Retinal pigment epithelial cell (primary cell): ENCODE measurements at places on chromosomes 7 and 10.

DNA sequence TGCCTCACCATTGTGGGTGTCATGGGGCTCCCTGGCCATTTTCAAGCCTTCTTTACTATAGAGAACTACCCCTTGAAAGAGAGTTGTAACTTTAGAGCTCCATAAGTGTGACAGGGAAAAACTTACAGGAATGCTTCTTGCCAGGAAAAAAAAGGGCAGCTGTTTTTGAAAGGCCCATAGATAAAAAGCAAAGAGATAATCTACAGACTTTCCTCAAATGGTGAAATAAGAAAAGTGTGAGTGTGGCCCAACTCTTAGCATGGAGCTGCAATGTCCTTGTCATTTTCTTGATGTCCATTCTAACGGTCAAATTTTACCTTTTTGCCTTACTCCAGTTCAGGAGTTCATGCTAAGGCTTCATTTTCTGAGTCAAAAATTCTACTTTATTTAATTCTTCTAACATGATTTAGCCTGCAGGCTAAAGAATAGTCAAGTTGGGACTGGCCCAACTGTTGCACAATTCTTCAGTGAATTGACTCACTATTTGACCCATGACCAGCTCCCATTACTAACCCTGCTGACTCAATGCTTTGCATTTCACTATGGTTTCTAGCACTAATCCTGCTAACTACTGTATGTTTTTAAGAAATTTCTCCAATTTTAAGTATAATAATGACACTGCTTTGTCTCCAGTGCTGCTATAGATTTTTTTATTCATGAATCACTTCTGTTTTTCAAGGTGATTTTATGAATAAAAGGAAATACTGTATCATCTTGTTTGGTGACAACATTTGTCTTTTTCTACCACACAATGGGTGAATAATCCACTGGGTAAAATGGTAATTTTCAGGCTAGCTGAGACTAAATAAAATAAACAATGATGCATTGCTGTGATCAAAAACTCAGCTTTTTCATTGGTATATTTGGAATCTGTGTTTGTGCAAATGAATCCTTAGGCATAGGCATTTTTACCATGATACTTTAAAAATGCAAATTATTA lies 41.4 kb upstream of the SGCE start:
- DNase-seq = peak; percentile 94

DNA sequence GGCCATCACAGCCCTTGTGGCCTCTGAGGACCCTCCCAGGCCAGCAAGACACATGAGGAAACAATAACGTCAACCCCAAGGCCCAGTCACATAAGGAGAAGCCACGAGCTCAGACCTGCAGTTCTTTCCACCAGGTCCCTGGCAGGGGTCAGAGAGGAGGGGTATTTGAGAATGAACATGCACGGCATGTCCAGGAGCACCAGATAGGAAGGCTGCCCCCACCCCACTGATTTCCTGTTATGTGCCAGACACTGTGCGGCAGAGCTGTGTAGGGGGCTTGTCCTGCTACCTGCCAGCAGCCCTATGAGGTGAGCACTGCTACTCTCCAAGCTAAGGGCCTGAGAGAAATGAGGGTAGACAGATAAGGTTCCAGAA lies 40.7 kb upstream of the ZMIZ1 start:
- no peak for DNase-seq

- no peak for DNase-seq
Measured at GRCh38 chr10:17872191-17873091, 63.3 kb downstream of the MRC1 start.

DNA sequence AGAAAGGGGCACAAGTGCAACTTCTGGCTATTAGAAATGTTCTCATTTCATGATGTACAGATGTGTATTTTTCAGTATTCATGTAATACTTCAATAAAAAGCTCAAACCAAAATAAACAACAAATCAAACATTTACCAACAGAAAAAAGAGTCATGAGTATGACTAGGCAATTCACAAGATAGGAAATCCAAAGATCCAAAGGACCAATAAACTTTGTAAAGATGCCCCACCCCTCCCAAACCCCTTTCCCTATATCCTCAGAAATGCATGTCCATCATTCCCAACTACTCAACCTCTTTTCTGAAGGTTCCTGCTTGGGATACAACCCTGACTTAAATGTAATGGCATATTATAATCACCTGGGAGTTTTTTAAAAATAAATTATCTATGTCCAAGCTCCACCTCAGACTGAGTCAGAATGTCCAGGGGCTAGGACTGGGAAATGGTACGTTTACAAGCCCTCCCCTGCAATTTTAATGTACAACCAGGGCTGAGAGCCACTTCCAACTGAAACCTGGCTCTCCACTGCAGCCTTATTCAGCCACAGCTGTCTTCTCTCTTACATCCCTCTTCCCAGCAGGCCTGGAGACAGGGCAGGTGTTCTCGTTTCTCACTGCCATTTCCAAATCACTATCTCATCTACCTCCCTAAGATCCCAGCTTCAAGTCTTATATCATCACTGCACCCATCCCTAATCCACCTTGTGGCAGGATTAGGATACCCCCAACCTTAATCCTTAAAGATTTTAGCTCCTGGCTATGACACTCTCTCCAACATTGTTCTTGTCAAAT lies 36.5 kb downstream of the COA1 start:
- no peak for DNase-seq

DNA sequence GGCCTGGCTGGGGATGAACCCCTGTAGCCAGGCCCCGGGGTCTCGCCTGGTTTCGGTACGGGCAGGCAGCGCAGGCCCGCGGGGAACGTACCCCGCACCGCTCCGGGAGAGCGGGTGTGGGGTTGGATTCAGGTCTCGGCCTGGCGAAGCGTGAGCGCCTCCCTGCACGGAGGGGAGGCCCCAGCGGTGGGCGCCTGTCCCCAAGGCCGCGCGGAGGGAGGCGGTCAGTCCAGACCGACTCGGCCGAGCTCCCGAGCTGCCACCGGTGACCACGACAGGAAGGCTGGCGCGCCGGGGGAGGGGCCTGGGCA lies 378 bp upstream of the INPP5F start:
- DNase-seq = no peak

GRCh38 chr10:30494558-30494957 lies 60.6 kb downstream of the MAP3K8 start:
- no peak for DNase-seq

DNA sequence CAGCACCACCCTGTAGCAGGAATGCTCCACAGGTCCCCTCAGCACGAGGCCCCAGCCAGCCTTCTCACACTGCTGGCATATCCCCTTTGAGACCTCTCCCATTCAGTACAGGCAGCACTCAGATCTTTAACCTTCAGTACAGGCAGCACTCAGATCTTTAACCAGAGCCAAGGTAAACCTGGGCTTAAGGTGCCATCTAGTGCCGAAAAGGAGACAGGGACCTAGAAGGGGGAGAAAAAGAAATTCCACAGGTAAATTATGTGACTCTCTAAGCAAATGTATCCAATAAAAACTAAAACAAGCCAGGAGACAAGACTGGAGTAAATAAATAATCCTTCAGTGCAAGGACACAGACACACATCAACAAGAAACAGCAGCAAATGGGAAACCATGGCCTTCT lies 358.6 kb downstream of the PTPRN2 start:
- no peak for DNase-seq

- DNase-seq = no peak
Measured at GRCh38 chr7:75662579-75663301, 76.0 kb downstream of the HIP1 start.

DNA sequence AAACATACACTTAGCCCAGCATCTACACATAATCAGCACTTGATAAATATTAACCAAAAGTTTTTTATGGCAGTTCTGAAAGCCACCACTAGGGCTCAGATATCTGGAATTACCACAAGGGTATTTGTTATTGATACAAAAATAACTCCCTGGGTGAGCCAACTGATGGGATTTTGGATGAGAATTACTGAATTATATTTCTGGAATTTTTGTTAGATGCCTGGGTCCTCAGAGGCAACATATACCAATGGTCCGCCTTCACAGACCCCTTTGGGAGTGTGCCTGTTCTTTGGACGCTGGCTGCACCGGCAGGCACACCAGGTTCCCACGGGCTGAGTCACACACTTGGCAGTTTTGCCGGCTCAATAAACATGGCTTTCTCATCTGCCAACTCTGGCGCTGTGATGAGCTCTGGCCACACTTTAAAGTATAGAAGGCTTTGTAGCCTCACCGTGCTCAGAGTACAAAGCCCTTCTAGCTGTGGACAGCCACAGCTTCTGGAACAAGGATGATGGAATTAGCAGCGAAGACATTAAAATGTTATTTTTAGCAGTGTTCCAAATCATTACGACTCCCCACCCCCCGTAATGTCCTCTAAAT lies 24.5 kb upstream of the EEPD1 start:
- DNase-seq = peak; percentile 83

- no peak for DNase-seq
Measured at GRCh38 chr7:5533821-5534367, 110.3 kb upstream of the TNRC18 start.

GRCh38 chr10:126583552-126584200 lies 86.8 kb downstream of the C10orf90 start:
- DNase-seq = no peak

DNA sequence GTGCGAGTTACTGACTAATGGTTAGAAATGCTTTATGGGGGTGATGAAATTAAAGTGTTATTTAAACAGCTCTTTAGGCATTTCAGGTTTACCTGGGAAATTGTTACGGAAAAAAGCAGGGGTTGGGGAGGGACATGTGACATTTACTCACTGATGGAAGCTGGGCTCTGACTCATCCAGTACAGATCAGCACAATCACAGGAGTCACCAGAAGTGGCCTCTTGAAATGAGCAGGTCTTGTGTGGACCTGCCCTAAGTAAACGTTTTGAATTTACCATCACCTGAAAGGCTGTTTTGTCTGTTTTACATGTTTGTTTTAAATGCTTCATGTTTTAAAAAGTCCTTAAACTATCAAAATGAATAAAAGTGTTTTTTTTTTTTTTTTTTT lies 2.3 kb downstream of the GLRX3 start:
- peak; percentile 57 for DNase-seq

GRCh38 chr7:27967639-27968038 lies 213.0 kb downstream of the JAZF1 start:
- DNase-seq = no peak

DNA sequence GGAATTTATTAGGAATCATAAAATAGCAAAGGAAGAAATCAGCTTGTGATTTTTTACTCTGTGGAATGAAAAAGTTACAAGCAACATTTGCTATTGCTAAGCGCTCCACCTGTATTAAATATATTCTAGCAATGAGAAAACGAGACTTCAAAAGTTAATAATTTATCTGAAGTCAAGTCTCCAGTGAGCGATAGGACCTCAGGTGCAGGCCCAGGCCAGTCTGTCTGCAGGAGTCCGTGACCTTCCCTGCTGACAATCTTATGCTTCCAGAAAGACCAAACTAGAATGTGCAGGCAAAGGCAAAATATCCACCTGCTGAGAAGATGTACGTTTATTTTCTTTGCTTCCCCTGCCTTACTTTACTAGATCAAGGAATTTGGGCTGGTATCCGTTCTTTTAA lies 22.7 kb downstream of the MRC1 start:
- no peak for DNase-seq

- no peak for DNase-seq
Measured at GRCh38 chr10:33566001-33566400, 231.5 kb upstream of the NRP1 start.

- DNase-seq = no peak
Measured at GRCh38 chr7:32868116-32868515, 23.4 kb downstream of the KBTBD2 start.

DNA sequence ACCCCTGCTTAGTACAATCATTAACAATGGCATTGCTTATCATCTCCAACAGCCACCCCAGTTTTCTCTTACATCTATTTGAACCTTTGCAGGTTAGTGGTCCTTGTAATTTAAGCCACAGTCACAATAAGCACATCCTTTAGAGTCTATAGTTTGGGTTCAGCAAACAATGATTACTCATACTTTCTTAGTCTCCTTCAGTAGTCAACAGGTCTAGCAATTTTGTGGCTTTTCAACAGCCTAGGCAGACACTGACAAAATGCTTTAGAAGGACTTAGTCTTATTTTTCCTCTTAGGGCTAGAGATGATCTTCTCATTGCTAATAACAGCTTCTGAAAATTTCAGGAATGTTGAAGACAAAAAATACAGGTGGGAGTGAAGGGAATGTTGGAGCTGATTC lies 32.3 kb upstream of the FAM204A start:
- no peak for DNase-seq

GRCh38 chr7:95674101-95674500 lies 77.8 kb upstream of the PDK4 start:
- DNase-seq = no peak

- DNase-seq = no peak
Measured at GRCh38 chr10:102198027-102198426, 28.1 kb upstream of the ELOVL3 start.

GRCh38 chr10:60613434-60613833 lies 164.8 kb upstream of the CDK1 start:
- no peak for DNase-seq

DNA sequence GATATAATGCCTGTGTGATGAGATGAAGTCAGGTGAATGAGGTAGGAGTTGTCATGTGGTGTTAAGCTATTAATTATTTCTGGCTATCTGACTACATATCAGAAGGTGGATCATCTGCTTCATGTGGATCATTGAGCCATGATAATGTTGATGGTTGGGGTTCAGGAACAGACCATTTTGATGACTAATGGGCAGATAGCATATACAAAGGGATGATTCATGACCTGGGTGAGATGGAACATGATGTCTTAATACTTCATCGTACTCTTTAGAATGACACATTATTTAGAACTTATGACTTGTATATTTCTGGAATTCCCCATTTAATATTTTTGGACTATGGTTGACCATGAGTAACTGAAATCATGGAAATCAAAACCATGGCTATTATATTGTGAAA lies 155.1 kb downstream of the OR13A1 start:
- DNase-seq = no peak

DNA sequence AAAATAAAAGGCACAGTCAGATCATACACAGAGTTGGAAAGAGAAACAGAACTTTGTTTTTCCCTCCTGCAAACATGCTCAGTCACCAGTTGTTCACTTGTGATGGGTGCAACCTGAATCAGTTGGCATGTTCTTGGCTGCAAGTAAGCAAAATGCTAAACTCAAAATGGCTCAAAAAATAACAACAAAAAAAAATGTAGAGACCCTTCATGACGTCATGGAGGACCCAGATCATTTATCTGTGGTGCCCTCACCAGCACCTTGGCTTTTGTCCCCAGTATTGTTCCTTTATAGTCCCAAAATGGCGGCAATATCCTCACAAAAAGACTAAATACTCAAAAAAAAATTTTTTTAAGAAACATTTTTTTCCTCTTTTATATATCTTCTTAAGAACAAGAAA lies 112.4 kb downstream of the CABCOCO1 start:
- DNase-seq = no peak

- peak; percentile 97 for DNase-seq
Measured at GRCh38 chr10:5944389-5945189, 32.8 kb downstream of the IL15RA start.

DNA sequence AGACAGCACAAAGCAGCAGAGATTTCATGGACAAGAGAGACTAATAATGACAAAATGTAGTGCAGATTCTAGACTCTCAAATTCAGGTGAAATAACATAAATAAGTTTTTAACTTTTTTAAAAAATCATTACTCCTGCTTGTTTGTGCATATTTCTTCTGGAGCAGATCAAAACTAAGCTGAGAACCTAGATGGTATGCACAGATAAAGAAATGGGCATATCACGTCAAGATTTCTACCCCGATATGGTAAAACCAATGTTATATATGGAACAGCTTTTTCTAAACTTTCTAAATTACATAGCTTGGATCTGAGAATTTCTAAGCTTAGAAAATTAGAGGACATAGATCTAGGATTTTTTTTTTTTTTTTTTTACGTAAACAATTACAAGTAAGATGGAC lies 18.2 kb downstream of the TWIST1 start:
- DNase-seq = no peak

GRCh38 chr10:125633517-125633999 lies 49.4 kb downstream of the TEX36 start:
- DNase-seq = no peak

- no peak for DNase-seq
Measured at GRCh38 chr7:26612742-26613141, 251.6 kb downstream of the SKAP2 start.
